Activated CD4-positive, alpha-beta T cell treated with anti-CD3 and anti-CD28 coated beads for 36 hours (primary cell): ENCODE measurements at places on chromosomes 7 and 10.

DNA sequence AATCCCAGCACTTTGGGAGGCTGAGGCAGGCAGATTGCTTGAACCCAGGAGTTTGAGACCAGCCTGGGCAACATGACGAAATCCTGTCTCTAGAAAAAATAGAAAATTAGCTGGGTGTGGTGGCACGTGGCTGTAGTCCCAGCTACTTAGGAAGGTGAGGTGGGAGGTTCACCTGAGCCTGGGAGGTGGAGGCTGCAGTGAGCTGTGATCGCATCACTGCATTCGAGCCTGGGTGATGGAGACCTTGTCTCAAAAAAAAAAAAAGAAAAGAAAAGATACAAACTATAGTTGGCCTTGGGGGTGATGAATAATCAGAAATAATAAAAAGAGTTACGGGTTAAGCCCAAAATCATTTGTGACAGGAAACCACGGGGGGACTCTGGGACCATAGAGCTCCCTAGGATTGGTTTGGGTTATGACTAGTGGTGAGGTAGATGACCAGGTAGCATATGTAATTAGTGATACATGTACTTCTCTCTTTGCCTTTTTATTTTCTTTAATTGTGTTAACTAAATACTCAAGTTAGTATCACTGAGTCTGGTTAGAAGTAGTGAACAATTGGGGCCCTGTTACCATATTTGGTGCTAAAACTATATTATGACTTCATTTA lies 10.4 kb upstream of the ASCC1 start:
- no peak for DNase-seq
- H3K4me1 ChIP-seq, result peaks cover 54% of the 10 kb centered on the region
- peak overlapping the region; percentile 77 for H3K27ac ChIP-seq

DNA sequence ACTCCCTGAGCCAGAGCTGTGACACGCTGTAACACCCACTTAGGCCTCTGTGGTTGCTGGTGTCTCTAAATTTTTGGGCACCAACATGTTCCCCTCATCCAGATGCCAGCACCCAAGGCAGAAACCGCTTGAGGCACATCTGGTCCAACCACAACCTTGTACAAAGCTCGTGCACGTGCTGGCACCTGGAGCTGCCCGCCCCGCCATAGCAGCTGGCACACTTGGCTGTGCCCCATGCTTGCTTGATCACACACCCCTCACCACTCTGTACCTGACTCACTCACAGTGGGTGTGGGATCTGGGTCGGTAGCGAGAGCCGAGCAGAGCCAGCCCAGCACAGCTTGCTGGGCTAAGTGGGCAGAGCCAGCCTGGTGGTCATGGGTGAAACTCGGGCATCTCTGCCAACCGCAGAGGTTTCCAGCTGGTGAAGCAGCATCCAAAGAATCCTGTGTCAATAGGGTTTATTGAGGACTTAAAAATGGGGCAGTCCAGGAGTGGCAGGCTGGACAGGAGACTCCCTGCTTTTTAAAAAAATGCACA lies 1210.4 kb downstream of the TYW1 start:
- H3K27ac ChIP-seq, result no peak overlapping the region
- DNase-seq, result no peak
- H3K36me3 ChIP-seq, result no peaks in the 10 kb centered on the region
- no peak overlapping the region for H3K4me3 ChIP-seq
- H3K4me1 ChIP-seq, result no peaks in the 10 kb centered on the region
- no peaks in the 10 kb centered on the region for H3K27me3 ChIP-seq

DNA sequence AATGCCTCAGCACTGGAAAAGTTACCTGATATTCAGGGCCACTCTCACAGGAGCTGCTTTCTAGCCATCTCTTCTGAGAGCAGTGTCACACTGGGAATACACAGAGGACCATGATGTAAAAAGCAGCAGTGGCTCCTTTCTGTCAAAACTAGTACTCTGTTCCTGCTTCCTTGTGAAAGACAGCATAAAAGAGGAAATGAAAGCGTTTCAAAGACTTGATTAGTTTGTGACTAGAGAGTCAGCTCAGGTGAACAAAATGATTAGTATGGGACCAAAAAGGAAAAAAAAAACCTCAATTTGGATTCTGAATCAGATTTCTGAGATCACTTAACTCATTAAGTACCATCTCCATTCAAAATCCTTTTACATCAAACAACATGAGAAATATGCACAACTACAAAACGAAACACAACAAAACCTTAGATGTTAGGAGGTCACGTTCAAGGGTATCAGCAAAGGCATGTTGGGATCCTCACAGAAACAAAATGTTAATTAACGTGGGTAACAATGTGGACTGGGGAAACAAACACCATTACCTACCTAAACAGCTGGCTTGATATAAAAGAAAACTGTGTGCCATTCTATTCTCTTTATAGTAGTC lies 103.7 kb downstream of the MACC1 start:
- H3K36me3 ChIP-seq, result no peaks in the 10 kb centered on the region
- H3K4me1 ChIP-seq, result peaks cover 21% of the 10 kb centered on the region
- H3K4me3 ChIP-seq, result no peak overlapping the region
- H3K27ac ChIP-seq, result no peak overlapping the region
- no peaks in the 10 kb centered on the region for H3K27me3 ChIP-seq

GRCh38 chr10:42707234-42707633 lies 68.9 kb upstream of the ZNF33B start:
- H3K4me3 ChIP-seq, result no peak overlapping the region
- no peak overlapping the region for H3K27ac ChIP-seq
- DNase-seq, result no peak
- H3K36me3 ChIP-seq, result no peaks in the 10 kb centered on the region

GRCh38 chr7:87435546-87435945 lies 39.9 kb downstream of the ABCB4 start:
- DNase-seq, result no peak
- H3K36me3 ChIP-seq, result no peaks in the 10 kb centered on the region
- H3K4me1 ChIP-seq, result no peaks in the 10 kb centered on the region
- no peak overlapping the region for H3K4me3 ChIP-seq
- H3K27me3 ChIP-seq, result no peaks in the 10 kb centered on the region

DNA sequence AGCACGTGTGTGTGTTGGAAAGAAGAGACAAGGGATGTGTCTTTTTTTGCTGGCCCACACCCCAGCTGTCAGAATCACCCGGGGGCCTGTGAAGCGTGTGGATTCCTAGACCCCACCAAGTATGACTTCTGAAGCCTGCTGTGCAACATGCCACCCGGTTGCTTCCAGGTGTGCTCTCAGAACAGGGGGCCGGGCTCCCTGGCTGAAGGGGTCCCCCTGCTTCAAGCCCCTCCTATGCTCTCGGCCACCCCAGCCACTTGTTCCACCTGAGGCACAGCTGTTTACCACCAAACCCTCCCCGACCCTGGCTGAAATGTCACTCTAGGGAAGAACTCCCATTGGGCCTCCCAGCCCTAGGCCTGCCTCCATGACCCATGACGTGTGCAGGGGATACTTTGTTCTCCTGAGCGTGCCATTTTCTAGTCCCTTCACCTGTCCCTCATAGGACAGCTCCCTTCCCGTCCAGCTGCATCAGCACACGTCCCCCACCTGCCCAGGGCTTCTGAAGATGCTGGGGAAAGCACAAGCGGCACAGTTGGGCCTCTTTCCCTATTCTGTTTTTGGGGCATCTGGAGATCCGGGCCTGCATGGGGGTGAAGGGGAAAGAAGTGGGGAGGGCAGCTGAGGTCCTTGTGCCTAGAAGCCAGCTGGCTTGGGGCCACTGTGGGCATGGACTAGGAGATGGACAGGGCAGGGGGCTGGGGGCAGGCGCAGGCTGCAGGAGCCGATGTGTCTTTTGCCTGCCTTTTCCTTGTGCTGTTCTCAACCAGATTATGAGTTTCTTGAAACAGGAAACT lies 33.3 kb downstream of the CRHR2 start:
- H3K27ac ChIP-seq, result no peak overlapping the region
- no peaks in the 10 kb centered on the region for H3K27me3 ChIP-seq
- H3K4me1 ChIP-seq, result no peaks in the 10 kb centered on the region
- H3K4me3 ChIP-seq, result no peak overlapping the region

DNA sequence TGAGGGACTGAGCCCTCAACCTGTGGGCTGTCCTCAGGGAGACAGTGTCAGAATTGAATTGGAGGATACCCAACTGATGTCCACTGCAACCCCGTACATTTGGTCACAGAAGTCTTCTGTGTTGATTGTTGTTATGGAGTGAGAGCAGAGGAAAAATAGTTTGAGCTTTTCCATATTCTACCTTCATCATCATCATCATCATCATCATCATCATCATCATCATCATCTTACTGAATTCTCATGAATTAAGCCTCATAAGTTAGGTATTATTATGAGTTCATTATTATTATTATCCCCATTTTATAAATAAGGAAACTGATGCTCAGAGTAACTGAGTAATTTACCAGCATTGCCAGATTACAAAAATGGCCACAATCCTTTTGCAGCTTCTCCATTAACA lies 8.4 kb downstream of the ALDH18A1 start:
- H3K4me1 ChIP-seq, result peaks cover 8% of the 10 kb centered on the region
- no peak for DNase-seq
- H3K4me3 ChIP-seq, result no peak overlapping the region

DNA sequence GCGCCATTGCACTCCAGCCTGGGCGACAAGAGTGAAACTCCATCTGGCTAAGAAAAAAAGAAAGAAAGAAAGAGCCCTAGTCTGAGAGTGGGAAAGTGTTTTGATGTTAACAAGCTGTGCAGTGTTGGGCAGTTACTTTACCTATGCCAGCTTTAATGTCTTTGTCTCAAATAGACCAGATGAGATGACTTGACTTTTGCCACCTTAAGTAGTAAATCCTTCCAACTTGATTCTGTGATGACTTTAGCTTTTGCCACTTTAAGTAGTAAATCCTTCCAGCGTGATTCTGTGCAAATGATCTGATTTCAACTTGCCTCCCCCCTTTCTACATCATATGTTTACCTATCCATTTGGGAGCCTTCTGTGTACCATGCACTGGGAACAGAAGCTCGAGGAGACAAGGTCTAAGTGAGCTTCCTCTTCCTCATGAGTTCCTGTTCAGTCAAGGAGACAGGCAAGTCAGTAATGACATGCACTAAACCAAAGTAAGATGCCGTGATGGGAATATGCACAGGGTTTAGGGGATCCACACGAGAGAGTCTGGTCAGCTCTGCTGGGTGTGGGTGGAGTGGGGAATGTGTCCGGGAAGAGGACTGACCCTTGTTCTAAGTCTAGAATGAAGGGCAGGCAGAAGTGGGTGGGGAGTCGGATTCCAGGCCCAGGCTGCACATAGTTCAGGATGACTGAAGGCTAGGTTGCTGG lies 17.2 kb downstream of the INPP5F start:
- H3K27ac ChIP-seq, result no peak overlapping the region
- H3K36me3 ChIP-seq, result peaks cover 2% of the 10 kb centered on the region
- peaks cover 27% of the 10 kb centered on the region for H3K4me1 ChIP-seq
- no peak for DNase-seq
